Stimulated activated CD8-positive, alpha-beta memory T cell treated with anti-CD3 and anti-CD28 coated beads, Interleukin-15, amount 100 ng/mL, for 48 hours (primary cell): ENCODE measurements at places on chromosomes 6 and 20.
A peak's percentile ranks its signal among the peaks of the same experiment; 100 is the strongest.

DNA sequence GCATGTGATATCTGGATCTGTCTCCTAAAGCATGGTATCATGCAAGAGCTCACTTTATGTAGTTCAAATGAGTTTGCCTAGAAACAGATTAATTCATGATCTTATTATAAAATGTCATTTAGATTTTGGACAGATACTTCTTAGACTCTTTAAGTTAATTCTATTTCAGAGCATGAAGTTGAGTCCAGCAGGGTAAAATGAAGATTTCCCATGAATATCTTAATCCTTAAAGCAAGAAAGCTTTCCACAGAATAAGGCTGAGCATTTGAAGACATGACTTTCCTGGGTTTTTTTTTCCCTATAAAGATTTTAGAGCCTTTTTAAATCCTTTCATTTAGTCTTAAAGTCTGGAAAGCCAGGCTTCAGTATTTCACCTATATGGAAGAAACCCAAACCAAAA is 556.0 kb upstream of the GJE1 start:
- DNase-seq = no peak

DNA sequence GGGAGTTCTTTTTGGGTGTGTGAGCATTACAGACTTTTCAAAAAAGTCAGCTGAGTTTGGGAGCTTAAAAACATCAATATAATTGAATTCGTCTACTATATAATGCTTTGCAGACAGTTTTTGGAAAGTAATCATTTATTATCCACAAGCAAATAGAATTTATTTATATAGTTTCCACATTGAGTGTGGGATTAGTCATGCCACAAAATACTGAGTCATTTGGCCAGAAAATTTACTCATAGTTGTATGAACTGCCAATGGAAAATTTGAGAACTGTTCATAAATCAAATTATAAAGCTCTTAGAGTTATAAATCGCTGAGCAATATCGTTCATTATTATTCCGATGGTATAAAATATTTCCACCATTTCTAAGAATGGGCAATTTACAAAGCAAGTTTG is 5.0 kb downstream of the BEND6 start:
- DNase-seq = no peak

DNA sequence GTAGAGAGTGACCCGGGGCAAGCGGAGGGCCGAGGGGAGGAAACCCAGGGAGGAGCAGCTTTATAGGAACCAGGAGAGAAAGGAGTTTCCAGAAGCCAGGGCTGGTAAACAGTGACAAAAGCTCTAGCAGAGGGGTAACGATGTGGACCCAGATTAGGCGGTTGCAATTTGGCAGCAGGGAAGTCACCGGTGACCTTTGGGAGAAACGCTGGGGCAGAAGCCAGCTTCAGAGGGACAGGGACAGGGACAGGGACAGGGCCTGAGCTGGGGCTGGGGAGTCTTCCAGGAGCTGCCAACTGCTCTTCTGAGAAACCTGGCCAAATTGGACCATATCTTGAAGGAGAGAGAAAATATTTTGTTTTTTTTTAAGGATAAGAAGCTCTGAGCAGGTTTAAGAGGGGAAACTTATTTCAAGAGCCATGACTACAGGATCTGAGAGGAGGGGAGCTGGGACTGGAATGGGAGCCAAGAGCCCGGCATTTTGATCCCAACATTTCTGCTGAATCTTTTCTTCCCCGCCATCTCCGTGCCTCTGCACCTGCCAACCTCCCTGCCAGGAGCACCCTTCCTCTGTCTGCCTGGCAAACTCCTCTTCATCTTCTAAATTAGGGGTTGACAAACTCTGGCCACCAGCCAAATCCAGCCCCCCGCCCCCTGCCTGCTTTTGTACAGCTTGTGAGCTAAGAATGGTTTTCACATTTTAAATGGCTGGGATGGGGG is 22.6 kb upstream of the PREX1 start:
- DNase-seq = no peak

DNA sequence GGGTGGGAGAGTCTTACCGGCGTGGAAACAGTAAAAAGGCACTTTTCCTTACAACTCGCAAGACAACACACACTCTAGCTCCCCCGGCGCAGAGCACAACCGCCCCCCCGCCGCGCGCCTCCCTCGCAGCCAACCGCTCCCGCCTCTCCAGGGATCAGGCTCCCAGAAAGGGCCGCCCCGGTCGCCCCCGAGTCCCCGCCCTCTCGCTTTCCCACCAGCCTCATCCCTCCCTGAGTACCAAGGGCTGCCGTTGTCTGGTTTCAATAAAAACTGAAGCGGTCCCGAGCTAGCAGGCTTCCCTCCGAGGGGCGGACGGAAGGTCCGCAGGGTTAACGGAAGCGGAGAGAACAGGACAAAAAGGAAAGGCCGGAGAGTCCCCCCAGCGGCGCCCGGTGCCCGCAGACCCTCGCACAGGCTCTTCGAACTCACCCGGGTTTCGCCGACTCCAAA is 804 bp downstream of the ELOVL5 start:
- peak; percentile 30 for DNase-seq

DNA sequence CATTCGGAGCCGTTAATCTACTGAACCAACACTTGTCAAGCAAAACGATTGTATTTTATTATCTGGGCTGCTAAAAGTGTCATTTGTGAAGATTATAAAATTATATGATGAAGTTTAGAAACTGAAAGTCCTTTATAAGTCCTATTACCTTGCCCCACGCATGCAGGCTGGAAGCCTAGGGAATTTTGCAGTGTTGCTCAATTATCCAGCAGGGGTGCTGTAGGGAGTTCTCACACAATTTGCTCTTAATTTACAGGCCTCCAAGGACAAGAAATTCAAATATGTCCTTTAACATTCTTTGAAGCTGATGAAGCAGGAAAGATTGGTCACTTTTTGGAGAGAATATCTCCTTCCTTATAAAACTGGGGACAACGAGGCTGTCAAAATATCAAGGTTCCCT is 368.9 kb downstream of the LMBRD1 start:
- no peak for DNase-seq

DNA sequence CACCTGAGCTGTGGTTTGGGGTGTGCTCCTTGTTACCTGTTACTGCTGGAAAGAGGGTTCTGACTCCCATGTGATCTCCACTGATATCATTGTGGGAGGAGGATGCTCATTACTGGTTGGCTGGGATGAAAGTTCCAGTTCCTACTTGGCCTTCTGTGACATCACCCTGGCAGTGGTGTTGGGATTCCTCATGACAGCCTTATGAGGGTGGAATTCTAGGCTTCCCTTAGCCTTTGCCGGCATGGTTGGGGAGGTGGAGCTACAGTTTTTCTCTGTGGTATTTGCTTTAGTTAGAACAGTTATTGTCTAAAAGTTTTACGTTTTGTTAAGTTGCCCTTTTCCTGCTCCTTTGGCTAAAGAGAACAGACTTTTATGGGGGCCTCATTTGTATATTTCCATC is 112.1 kb downstream of the AFG1L start:
- no peak for DNase-seq

DNA sequence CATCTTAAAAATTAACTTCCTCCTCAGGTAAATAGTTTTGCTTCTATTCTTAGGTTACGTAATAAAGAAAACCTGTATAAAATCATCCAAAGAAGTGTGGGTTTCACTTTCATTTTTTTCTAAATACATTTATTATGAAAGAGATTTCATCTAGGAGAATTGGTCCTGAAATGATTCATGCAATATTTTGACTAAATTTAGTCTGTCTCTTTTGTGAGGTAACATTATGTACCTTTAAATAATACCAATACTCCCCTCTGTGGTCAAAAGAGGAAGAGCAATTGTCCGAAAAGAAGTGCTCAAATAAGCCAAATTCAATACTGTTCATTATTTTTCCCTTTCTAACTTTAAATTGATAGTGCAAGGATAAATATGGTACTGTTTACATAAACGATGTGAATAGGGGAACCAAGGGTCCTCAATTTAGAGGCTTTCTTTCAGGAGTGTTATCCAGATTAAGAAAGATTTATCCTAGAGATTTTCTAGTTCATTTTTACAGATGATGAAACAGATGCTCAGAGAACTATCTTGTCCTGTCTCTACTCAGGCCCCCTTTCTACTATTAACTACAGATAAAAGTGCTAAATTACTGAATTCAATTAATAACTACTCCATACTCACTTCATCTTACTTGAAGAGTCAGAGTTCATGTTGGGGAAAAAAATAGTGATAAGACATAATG is 26.2 kb downstream of the CYP39A1 start:
- no peak for DNase-seq
